ENCODE measurements at places on chromosomes 2 and 18.

GRCh38 chr18:58580078-58580477 lies 48.8 kb downstream of the ALPK2 start:
- DNase-seq = no peak

DNA sequence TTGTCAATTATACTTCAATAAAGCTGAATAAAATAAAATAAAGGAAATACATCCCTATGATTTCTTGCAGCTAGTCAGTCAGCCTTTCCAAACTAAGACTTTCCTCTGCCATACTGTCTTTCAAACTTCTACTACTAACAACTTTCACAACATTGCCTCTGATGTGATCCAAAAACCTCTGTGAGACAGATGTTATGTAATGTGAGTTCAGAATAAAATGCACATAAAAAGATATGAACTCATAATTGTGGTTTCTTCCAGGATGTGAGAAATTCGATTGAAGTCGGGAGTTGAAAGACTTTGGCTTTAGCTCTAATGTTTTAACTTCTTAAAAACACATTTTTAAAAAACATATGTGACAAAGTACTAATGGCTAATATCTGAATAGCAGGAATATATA lies 98.7 kb downstream of the PIGN start:
- DNase-seq = peak; percentile 13

GRCh38 chr2:69848186-69848790 lies 18.8 kb downstream of the GMCL1 start:
- no peak for DNase-seq

- DNase-seq = no peak
Measured at GRCh38 chr2:41933046-41933420, 114.8 kb upstream of the PKDCC start.

DNA sequence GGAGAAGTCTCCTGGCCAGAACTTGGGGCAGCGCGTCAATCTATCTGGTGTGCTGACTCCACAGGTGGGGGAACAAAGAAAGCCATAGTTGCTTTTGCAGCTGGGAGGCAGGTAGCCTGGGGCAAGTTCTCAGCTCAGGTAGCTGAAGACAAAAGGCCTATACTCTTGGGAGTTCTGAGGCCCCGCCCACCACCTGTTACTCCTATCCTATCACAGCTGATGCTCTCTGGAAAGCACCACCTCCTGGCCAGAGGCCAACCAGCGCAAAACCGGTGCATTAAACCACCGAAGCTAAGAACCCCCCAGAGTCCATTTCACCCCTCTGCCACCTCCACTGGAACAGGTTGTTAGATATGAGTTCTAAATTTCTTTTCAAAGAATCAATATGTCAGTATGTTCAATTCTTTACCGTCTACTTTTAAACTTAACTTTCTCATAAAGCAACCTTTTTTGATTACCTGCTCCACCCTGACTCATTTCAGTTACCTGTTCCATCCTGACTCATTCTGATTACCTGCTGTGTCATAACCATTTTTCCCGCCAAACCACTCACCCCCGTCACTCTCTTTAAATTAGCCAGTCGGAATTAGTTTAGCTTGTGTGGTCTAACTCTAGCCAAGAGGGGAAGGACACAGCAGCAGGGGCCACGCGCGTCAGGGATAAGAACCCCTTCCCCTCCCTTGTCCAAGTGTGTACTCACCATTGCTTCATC lies 43.4 kb downstream of the UPP2 start:
- DNase-seq = no peak

GRCh38 chr2:239753401-239753837 lies 271.7 kb downstream of the NDUFA10 start:
- no peak for DNase-seq

DNA sequence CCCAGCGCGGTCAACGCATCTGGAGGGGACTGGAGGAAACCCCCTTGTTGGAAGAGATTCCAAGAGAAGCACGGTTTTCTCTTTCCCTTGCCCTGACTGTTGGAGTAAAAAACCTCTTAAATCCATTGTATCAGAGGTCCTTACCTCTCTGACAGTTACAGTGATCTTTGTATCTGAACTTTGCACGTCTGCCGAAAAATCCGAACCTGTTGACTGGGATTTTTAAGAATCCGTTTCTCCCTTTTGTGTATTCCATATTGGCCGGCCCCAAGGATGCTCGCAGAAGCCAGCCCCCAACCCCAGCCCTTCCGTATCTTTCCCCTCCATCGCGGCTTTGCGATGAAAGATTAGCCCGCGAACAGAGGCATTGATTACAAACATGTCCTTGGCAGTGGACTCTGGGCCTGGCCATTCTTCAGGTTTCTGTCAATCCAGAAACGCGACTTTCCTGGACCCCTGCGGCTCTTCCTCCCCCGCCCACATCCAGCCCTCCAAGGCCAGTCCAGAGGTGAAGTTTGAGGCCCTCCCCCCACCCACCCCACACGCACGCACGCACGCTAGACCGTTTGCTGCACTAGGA lies 4.6 kb upstream of the DLX1 start:
- DNase-seq = no peak

GRCh38 chr2:127379712-127380355 lies 7.9 kb downstream of the MAP3K2 start:
- DNase-seq = no peak

DNA sequence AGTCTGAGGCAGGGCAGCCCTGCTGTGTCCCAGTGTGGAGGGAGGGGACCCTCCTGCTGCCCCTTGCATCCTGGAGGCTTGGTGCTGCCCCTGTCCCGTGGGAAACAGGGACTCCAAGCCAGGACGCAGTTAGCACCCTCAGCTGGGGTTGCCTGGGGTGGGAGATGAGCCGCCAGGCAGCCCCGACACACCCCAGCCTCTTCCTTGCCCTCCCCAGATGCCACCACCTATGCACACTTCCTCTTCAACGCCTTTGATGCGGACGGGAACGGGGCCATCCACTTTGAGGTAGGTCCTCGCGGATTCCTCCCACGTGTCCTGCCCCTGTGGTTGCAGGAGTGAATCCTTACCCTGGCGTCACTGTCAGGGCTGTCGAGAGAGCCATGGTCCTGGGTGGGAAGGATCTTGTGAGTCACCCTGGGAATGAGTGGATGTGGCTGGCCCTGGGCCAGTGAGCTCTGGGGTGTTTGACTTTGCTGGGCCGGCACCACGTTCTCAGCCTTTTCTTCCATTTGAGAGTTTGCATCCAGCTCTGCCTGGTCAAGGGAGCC lies 27.5 kb upstream of the FAHD2A start:
- DNase-seq = no peak

DNA sequence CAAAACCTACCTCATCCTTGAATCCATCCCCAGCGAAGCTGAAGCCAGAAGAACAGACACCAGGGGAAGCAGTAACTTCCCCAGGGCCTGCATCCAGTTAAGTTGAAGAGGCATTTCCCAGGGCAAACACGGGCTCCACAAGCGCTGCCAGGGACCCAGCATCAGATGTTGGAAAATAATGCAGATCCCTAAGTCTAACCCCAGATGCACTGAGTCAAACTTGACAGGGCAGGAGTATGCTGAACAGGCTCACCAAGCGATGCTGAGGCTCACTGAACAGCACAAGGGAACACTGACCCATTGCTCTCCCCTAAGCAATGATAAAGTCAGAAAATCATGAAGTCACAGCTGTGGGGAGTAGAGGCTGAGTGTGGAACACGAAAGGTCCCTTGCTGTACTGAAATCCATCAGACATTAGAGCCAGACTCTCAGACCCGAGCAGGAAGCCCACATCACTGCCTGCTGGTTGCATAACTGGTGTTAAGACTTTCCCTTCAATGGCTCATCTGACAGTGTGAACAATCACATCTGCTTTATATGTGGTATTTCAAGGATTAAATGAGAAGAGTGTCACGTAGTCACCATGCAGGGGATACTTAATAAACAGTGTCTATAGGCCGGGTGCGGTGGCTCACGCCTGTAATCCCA lies 36.2 kb downstream of the TNS1 start:
- no peak for DNase-seq

- no peak for DNase-seq
Measured at GRCh38 chr2:24435391-24436316, 55.4 kb upstream of the NCOA1 start.

GRCh38 chr2:136407117-136407951 lies 289.4 kb upstream of the CXCR4 start:
- no peak for DNase-seq

GRCh38 chr2:118588850-118589249 lies 258.6 kb downstream of the EN1 start:
- no peak for DNase-seq

- no peak for DNase-seq
Measured at GRCh38 chr2:184554736-184555135, 43.6 kb upstream of the ZNF804A start.

GRCh38 chr2:231780123-231780908 lies 766 bp downstream of the PDE6D start:
- DNase-seq = no peak

DNA sequence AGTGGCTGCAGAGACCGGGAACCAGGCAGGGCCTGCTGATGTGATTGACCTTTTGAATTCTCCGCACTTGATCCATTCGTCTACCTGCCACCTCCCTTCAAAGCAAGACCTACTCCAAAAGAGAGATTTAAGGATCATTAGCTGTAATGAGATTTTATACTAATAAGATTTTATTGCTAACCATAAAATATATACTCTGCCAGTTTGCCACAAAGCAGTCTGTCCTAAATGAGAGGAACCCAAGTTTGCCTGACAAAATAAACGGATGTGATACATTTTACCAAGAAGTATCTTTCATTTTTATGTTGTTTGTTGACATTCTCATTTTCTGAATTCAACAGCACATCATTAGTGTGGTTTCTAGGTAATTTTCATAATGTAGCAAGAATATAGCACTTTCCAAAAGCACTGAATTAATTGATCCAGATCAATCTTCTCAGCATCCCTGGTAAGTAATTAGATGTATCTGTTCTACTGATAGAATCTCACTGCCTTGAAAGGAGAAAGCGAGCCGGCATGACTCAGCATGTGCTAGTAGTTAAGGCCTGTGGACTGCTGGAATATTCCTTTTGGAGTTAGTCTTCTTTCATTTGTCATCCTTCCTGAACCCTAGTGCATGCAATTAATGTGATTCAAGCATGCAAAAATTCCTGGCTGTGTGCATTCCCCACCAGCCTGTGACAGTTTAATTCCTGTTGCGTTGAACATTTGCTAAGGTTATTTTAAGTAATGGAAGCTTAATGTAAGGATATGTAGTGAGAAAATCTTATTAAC lies 128.5 kb downstream of the ARL6IP6 start:
- peak; percentile 16 for DNase-seq

DNA sequence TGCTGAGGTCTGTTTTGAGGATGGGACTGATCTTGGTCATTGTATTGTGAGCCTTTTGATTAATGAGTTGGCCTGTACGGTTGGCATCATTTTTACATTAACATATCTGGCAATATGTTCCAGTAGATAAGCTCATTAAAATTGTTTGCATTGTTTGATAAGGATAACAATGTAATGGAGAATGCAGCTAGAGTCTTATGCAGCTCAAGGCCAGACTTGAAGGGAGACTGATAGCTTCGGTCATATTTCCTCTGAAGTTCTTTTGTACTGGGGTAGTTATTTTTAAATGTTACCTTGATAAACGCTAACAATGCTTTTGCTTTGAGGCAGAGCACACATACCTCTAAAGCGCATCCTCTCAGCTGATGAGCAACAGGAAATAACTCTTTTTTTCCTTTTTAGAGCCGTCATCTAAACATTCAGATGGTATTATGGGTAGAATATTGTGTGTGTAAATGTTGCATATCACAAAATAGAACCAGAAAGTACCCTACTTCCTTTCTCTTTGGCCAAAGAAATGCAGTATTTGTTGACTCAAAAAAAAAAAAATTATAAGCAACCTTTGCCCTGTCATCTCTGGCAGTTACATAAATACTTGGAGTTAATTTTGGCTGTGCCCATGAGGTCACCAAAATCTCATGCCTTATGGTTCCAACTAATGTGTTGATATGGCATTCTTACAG lies 1.3 kb downstream of the MAPRE2 start:
- no peak for DNase-seq

GRCh38 chr2:80053522-80054345 lies 250.8 kb downstream of the LRRTM1 start:
- DNase-seq = no peak

- no peak for DNase-seq
Measured at GRCh38 chr18:4358618-4359017, 96.5 kb downstream of the DLGAP1 start.

DNA sequence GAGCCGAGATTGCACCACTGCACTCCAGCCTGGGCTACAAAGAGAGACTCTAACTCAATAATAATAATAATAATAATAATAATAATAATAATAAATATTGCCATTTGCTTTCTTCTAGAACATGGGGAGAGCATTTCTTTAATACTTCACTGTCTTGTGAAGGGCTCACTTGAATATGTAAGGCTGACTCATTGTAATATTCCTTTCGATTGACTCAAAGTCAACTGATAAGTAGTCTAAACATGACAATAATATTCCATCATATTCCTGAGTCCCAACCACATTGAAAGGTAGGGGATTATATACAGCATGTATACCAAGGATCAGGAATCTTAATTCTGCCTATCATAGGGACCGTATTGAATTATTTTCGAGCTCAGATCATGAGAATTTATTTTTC lies 949.2 kb downstream of the DSC3 start:
- no peak for DNase-seq

GRCh38 chr2:217054791-217055190 lies 194.9 kb upstream of the TNP1 start:
- DNase-seq = peak; percentile 28

DNA sequence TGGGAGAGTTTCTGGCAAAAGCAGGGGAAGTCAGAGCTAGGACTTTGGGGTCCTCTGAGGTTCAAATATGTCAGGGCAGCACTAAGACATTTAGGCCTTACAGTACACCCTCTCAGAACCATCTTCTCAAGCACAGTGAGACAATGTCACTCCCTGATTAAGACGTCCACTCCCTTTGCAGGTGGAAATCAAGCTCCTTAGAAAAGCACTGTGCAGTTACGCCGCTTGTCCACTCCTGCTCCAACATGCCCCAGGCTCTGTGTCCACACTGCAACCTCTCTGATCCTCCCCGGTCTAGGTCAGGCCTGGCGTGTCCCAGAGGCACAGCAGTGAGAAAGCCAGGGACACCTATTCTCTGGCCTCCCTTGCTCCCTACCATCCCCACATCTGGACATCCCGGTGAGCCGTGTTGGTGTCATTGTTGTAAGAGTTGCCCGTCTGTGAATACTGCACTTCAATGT lies 528.6 kb upstream of the ID2 start:
- DNase-seq = no peak

DNA sequence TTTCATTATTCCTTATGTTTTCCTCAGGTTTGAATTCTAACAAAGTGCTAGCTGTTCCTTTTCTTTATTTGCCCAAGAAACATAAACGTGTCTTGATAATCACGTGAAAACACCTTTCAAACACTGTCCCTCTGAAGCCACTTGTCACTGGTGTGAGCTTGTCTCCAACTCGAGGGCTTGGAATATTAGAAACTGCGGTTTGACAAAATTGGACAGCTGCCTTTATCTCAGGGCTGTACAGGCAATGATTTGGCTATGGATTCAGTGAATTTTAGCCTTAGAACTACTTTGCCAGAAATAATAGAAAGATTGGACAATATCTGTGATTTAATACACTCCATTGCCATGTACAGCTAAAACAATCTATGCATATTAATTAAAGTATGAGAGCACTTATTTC lies 763.0 kb upstream of the ACVR2A start:
- DNase-seq = no peak

DNA sequence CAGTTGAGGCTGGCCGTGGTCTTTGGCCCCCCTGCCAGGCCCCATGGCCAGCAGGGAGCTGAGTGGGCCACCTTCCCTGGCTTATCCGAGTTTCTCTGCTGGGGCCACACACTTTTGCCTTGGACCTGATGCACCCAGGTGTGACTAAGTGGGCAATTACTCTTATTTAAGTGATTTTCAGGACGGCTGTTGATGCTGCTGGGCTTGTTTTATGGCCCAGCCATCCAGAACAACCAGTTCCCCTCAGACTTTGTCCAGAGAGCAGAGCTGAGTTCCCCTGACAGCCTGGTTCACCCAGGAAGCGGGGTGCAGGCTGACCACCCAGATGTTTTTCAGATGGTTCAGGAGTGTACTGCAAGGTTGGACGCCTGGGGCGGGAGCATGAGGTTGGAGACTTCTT lies 68.8 kb downstream of the GLI2 start:
- DNase-seq = no peak
